ENCODE measurements at places on chromosomes 5 and 9.

- DNase-seq: no peak
Observed at GRCh38 chr9:7172154-7173115, 414.7 kb downstream of the KDM4C start.

- no peak for DNase-seq
Observed at GRCh38 chr5:122638581-122638980, 136.3 kb upstream of the SNX2 start.

DNA sequence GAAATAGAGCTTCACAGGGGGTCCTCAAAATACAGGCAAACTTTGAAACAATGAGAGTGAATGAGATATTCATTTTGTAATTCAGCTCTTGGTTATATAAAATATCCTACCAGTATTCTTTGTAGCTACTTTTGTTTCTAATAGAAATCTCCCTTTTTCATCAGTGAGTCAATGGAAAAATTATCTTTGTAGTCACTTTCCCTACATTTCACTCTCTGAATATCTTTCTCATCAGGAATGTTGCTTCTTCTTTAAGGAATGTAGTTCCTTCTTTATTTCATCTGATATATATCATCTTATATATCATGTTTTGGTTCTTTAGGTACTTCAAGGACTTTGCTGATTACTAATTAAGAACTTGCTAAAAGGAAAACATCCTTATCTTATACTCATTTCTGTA is 280.3 kb upstream of the NUDT12 start:
- no peak for DNase-seq

- DNase-seq: no peak
Observed at GRCh38 chr5:178330791-178331404, 98.3 kb upstream of the PHYKPL start.

DNA sequence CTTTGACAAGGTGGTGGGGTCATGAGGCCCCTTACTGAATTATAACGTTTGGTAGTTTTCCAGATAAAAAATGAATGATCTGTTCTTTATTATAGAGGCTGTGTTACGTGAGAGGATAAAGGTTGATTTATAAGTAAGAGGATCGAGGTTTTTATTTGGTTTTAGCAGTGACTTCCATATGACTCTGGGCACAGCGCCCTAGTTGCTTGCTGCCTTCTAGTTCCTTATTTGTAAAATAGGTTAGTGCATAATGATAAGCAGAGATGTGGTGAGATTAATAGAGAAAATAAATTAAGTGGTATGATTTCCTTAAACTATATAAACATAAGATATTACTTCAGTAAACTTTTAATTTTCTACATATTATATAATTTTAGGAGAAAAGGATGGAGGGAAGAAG is 29.8 kb downstream of the MRRF start:
- no peak for DNase-seq

GRCh38 chr5:81859624-81860023 is 108.7 kb upstream of the SSBP2 start:
- no peak for DNase-seq

GRCh38 chr5:171419688-171420430 is 412 bp downstream of the FGF18 start:
- no peak for DNase-seq

DNA sequence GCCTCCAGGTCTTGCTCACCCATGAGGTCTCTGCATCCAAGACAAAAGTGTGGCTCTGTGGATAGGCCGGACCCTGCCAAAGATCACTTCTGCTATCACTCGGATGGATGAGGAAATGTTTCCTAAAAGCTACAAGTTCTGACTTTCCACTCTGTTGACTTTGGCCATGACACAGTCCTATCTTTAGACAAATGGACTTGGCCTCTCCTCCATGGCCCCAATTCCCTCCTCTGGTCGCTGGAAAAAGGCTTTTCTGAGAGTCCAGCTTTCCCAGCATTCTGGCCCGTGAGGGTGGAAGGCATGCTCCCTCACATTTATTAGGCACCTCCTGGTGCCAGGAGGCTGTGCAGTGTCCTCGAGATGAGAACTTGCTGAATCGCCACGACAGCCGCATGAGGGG is 83.1 kb downstream of the COL27A1 start:
- no peak for DNase-seq

- no peak for DNase-seq
Observed at GRCh38 chr5:172606156-172606785, 34.8 kb upstream of the NEURL1B start.
